ENCODE measurements at places on chromosomes 16 and 17.
A peak's percentile ranks its signal among the peaks of the same experiment; 100 is the strongest.

GRCh38 chr17:72244956-72245355 lies 124.1 kb downstream of the SOX9 start:
- no peak for DNase-seq

DNA sequence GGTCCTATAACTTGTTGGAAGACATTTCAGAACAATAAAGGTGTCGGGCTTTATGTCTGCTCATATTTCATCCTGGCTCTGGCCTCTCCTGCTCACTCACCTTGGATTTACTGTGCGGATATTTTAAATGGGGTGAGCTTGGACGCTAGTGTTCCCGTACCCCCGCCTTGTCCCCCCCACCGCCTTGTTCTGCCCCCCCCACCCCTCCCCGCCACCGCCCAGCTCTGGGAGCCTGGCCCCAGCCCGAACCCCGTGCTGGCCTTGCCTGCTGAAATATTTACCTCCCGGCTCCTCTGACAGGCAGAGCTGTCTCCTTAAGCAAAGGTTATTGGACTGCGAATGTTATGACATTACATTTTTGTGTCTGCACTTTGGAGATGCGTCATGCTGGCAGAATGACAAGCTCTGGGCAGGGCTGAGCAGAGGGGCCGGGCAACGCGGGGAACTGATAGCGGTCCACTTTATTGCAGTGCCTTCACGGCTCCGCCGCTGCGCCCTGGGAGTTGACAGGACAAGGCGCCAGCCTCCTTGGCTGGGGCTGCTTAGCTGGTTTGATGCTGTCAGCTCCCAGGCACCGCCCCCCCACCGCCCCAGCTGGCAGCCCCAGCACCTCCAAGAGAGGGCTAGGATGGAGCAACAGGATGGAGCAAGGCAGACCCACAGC lies 222.5 kb upstream of the GSE1 start:
- DNase-seq = peak; percentile 91

DNA sequence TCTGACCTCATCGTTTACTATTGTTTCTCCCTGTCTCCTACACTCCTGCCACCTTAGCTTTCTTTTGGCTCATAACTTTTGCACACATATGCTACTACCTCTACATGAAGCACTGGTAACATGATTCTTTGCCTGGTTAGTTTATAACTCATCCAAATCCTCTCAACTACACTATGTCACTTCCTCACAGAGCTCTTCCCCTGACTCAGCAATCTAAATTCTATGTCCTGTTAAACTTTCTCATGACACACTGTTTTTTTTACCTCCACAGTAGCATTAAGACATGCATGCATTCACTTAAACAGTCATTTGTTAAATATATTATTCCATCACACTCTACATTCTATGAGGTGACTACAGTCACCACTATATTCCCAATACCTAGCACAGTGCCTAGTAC lies 19.7 kb downstream of the APPBP2 start:
- DNase-seq = peak; percentile 87

DNA sequence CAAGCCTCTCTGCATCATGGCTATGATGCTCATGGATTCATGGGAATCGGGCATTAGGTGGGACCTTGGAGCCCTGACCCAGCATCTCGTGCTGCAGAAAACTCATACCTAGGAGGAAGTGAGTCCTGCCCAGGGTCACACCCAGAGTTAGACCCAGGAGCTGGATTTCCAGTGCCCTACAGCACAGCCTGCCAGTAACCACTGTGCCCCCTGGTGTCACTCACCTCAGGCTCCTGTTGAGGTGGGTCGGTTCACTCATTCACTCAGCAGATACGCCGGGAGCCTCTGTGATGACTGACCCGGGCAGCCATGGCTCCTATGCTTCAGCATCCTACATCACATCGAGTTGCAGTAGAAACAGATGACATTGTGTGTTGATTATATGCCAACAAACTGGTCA lies 143.4 kb downstream of the MSI2 start:
- DNase-seq = no peak
